ENCODE measurements at places on chromosomes 16 and 17.

DNA sequence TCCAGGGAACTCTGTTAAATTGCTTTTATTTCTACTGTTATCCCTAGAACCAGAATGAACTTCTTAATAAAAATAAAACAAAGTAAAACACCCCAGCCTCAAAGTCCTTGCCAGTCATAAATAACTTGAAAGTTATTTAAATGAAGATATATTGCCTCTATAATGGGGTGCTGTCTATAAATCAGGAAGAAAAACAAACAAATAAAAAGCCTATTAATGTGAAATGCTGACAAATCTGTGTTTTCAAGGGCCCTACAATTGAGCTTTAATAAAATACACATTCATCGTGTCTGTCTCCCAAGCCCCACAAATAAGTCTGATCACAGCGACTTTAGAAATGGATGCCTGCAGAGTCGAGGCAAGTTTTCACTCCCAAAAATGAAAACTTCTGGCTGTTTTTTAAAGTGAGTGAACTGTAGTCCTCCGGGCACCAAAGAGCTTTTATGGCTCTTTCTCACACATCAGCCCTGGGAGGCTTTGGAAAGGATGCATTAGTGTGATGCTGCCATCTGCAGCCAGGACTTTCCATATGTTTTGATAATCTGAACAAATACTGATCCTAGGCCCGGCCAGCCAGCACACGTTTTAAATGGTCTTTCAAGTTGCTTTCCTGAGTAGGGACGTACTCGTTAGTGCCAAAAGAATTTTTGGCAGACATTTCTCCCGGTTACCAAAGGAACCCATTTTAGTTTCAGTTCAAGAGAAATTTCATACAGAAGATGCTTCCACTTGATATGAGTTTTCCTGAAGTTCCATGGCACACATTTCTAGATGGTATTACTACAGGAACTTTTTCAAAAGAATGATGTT lies 16.3 kb downstream of the NACA2 start:
- no peak for DNase-seq

GRCh38 chr16:78290395-78290794 lies 190.9 kb downstream of the WWOX start:
- no peak for DNase-seq

DNA sequence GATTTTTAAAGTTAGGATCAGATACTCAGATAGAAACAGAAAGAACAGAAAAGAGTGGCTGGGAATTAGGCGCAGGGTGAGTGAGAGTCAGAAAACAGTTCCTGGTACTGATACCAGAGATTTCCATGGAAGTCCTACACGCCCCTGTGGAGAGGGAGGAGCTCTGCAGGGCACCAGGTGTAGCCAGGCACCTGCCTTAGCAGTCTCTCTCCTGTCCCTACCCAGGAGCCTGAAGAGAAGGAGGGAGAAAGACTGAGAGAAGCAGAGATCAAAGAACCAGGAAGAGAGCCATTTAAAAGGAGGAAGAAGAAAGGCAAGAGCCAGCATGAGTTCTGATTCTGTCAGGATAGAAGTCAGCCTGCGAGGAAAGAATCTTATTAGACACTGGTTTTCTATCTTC lies 65.0 kb downstream of the CBLN1 start:
- DNase-seq = no peak

DNA sequence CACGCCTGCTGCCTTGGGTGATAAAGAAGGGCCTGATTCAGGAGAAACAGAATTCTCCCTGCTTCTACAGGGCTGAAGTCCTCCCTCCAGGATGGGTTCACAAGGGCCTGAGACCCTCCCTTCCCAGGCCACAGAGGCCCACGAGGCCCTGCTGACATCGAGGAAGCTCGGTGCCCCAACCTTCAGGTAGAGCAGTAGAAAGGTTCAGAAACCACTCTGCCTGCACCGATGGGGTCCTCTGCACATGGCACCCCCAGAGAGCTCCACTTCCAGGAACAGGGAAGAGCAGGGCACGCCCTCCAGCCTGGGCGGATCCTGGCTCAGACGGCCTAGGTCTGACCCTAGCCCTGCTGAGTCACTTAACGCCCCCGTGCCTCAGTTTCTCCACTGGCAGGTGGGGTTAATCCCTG lies 773 bp downstream of the CENPX start:
- DNase-seq = no peak

- no peak for DNase-seq
Measured at GRCh38 chr17:48173191-48173984, 65.8 kb downstream of the SNX11 start.

DNA sequence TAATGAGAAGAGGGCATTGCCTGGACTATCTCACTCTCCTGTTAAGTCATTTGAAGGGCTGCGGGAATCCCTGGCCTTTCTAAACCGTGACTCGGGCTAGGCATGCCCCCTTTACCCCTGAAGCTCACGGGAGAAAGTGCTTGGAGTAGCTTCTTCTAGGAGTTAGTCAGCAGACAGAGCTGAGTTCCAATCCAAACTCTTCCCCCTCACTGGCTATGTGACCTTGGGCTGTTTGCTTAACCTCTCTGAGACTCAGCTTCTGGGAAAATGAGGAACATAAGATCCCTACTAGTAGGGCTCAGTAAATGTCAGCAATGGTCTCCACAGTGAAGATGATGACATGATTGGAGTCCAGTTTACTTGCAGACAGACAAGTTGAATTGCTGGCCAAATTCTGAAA lies 5.7 kb upstream of the B9D1 start:
- DNase-seq = no peak

DNA sequence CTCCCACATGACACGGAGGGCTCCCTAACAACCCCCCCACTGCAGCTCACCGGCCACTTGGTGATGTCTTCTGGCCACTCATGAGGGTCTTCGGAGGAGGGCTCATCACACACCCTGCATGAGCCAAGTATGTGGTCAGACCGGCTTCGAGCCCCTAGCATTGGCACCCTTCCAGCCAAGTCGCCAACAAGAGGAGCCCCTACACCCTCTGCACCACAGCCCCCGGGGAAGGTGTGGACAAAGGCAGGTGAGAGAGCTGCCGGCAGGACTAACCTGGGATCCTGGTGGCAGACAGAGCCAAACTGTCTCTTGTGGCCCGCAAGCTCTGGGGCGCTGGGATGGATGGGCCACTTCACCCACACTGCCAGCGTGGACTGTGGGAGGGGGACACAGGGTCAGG lies 6.5 kb downstream of the SNRNP25 start:
- DNase-seq = no peak

DNA sequence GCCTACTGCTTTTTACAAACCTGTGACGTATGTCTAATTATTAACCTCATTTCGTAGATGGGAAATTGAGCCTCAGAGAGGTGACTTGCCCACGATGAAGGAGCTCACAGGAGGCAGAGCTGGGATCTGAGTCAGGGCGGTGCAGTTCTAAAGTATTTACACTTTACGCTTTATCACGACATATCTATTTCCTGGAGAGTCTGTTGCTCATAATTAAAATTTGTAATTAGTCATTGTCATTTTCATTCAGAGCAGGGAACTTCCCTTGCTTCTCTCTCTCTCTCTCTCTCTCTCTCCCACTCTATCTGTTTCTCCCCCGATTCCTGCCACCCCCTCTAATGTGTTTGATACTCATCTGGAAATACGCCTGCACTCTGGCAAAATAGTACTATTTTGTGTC lies 5.9 kb downstream of the SLC5A11 start:
- no peak for DNase-seq

GRCh38 chr16:77208382-77208781 lies 9.2 kb downstream of the SYCE1L start:
- no peak for DNase-seq

DNA sequence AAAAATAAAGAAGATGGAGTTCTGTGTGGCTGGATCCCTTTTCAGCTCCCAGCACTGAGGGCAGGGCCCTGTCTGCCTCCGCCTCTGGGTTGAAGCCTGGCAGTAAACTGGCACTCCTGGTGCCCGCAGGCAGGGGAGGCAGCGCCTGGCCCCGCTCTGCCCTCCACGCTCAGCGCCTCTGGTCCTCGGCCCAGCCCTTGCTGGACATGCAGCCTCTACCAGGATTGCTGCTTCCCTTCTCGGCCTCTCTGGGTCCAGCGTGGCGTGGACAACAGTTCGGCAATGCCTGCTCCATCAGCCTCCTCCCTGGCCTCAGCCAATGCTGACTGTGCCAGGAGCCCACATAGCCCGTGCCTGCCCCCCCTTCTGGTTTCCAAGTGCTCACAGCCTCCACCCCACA lies 84.4 kb upstream of the CHMP6 start:
- no peak for DNase-seq

Measured in AG09309 (cell line).